ENCODE measurements at places on chromosomes 5 and 9.

DNA sequence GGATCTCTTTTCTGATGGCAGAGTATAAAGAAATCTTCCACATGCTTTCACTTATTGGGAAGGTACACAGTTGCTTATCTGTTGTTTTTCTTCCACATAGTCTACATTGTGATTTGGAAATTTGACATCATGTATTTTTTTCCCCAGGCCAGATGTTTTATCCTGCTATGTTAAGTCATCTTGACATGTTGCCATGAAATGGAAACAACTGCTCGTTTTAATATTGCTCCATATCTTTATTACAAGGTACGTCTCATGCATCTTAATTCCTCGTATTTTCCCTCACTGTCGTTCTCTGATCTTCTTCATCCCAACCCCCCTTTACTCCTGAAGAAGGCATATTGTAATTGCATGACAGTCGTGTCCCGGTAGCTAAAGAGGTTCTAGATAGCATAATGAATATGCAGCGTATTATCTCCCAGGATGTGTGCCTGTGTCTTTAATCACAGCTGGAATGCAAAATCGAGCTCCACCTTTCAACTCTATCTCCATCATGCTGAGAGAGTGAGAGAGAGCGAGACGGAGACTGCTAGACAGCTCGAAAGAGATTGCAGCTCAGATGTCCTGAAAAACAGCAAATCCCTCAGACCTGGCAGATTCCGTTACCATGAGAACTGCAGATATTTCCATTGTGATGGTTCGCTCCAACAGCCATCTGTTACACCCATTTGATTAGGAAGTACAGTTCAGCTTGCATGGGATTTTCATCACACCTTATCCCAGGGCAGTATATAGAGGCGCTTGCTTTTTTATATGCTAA is 281.7 kb downstream of the TMEM38B start:
- peak; percentile 72 for DNase-seq

DNA sequence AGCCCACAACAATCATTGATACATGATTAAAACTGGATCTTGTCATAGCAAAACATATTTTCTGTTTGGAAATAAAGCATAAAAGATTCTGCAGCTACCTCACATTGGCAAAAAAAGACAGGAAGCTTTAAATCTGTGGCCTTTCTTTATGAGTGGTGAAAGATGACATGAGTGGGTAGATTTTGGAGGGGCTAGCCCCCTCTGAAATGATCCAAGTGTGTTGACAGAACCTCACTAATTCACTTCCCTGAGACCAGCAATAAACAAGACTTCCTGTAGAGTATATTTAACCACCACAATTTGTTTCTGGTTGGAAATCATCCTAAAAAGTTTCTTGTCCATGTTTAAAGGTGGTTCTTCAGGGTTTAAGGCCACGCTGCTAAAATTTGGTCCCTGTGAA is 530.8 kb downstream of the SPATA31D1 start:
- DNase-seq, result no peak

GRCh38 chr5:111422245-111422644 is 90.1 kb downstream of the STARD4 start:
- DNase-seq, result no peak

GRCh38 chr5:98769959-98770208 is 3.6 kb upstream of the RGMB start:
- DNase-seq, result no peak

- no peak for DNase-seq
These were observed 112.8 kb upstream of the SPOCK1 start for GRCh38 chr5:137611794-137612435.

DNA sequence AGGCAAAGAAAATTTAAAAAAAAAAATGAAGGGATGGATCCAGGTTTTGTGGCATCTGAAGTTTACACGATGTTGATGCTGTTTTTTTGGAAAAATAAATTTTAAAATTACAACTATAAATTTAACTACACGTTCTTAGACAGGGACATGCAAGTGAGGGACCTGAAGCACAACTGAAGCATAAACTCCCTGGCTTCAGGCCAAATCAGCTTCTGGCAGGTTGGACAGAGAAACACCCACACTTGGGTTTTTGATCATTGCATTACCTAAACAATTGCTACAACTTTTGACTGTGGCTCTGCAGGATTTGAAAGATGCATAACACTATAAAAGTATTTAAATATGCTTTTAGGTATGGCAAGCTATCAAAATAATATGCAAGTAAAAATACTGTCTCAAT is 1318.3 kb upstream of the DMAC1 start:
- DNase-seq, result no peak

GRCh38 chr5:169670769-169671525 is 33.9 kb downstream of the DOCK2 start:
- DNase-seq, result no peak

- peak; percentile 25 for DNase-seq
These were observed 289.5 kb downstream of the DOCK8 start for GRCh38 chr9:503881-504852.

- no peak for DNase-seq
These were observed 20.2 kb downstream of the TLN1 start for GRCh38 chr9:35711501-35712428.

DNA sequence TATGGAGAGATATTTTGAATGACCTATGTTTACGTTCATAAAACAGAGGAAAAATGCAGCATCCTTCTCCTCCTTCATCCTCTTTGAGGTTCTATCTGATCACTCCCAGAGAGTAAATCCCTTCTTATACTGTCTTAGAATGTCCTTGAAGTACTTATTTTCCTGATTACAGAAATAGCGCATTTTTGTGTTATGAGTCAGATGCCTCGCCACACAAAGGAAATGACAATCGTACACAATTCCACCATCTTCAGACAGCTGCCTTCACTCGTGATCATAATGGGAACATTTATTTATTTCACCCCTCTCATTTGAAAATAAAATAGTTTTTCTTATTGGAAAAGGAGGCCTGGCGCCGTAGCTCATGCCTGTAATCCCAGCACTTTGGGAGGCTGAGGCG is 2.4 kb upstream of the GLT6D1 start:
- DNase-seq, result no peak

DNA sequence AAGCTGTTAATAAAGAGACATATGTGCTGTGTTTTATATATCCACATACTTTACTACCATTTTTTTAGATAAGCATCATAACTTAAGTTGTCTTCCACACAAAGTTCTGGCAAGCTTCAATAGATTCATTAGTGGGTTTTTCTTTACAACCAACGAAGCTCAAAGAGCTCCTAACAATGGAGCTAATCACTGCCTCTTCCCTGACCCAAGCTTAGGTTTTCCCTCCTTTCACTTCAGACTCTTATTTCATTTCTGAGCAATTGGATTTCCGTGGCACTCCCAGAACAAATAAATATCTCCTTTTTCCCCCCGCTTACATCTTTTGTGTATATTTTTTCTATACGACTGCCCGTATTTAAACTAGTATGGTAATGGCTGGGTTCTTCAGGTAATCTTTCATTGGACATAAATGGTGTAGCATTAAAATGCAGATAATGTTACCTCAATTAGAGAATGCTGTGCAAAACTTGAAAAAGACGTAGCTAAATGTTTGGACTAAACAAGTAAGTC is 275.5 kb upstream of the TMEM161B start:
- no peak for DNase-seq

GRCh38 chr5:109452661-109453060 is 42.9 kb upstream of the PJA2 start:
- DNase-seq, result no peak

GRCh38 chr9:134175808-134176598 is 11.6 kb upstream of the RNU6ATAC start:
- DNase-seq, result no peak

DNA sequence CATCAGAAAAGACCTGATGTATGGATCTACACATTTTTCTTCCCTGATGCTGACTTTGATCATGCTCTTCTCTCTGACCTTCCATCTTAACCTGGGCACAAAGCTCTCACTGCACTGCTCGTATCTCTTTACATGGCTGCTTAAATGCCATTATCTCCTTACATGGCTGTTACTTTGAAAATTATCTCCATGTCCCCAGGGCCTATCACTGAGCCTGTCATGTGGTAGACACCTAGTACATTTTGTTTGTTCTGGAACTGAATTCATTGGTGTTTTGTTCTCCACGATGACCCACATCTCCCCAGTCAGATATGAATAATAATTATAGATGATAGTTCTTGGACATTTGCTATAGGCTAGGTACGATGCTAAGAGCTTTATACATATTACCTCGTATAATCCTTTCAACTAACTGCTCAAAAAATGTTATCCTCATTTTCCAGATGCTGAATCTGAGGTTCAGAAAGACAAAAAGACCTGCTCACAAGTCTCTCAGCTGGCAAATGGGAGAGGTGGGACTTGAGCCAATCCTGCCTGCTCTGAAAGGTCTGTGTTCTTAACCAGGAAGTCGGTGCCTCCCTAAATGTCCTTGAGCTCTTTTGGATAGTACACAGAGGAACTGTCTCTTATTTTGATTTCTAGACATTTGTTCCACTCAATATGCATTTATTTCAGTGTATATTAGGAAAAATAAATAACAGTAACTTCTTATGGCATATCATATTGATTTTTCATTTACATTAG is 9.8 kb upstream of the CPEB4 start:
- DNase-seq, result no peak

DNA sequence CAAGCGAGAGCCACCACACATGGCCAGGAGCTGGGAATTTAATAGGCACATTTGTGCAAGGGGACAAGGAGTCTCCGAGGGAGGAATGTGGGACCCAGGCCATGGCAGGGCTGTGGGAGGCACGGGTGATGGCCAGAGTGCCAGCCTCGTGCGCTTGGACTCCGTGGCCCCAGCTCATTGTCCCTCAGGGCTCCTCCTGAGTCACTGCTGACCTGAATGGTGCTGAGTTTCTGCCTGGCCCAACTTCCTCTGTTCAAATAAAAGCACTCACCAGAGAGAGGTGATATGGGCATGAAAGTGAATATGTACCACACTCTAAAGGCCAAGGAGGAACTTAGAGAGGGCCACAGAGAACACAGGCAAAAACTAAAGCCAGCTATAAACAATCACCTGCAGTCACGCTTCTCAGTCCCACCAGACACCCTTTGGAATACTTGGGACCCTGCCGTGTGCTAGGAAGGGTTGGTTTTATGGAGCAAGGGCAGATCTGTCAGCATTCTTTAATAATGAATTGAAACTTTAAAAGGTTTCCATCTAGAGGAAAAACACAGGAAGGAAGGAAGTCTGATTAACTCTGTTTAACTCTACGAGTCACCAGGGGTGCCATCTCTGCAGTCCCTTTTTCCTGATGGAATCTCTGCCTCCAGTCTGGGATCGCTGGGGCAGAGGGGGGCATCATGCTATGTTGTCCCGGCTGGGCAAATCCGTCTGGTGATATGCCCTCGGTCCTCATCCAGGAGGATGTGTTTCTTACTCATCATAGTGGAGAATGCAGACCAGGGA is 25.1 kb upstream of the UBE2QL1 start:
- no peak for DNase-seq

- no peak for DNase-seq
These were observed 56.2 kb upstream of the ZNF622 start for GRCh38 chr5:16521521-16522483.

DNA sequence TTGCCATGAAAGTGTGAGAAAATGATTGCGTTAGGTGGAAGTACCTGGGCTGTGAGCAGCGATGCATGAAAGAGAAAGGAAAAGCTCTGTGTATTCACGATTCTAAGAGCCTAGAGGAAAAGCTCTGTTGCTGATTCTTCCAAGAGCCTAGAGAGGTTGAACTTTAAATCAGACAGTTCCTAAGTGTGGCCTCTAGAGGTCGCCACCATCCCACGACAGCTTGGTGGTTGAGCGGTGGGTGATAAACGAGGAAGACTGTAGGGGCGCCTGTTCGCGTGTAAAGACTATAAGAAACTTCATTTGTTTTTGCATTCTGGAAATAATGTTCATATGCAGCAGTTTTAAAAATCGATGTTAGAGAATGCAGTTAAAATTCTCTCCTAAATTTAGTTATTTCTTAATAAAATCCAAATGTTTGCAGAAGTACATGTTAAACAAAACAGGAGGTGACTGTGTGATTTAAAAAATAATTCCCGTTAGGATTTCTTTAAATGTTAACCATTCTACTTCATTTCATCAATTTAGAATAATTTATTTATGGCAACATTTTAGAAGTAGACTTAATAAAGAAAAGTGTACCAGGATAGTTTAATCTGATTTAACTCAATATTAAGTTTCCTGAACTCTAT is 107.7 kb downstream of the TENT4A start:
- DNase-seq, result peak; percentile 89

GRCh38 chr9:10700291-10700690 is 87.5 kb upstream of the PTPRD start:
- no peak for DNase-seq

- DNase-seq, result no peak
These were observed 70.3 kb downstream of the RAB24 start for GRCh38 chr5:177233206-177233605.

DNA sequence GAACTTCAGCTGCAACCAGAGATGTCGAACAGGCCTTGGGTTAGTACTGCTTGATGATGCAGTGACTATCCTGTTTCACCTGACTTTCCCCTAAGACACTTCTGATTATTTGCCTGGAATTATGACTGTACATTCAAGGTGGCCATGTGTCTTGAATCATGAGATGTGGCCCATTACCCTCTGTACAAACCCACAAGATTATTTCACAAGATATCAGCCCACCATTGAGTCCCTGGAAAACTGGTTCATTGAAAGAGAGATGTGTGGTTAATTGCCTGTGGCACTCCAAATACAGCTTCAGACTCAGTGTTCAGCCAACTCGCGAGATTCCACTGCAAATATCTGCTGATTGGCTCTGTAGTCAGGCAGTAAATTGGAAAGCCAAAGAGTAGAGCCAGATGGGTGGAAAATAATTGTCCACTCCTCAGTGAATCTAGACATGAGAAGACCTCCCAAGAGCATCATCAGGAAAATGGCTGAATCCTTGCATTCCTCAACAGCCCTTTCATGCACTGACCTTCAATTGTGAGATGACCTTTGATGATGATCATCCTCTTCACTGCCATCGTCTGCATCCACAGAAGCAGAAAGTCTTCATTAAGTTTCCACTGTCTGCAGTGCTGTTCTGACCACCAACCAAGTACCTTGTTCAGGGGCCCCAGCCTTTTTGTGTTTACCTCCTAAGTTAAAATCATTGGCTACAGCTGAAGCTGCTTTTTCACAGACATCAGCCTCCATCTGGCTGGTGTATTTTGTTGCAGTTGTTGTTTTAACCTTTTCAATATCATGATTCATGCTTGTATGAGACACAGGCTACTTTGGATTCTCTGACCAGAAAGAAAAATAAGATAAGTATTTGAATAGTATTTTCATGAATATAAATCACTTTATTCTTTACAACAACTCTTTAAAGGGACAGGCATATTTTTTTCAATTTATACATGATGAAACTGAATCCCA is 75.2 kb downstream of the ESM1 start:
- DNase-seq, result peak; percentile 32

Measured in NCI-H1694 (cell line).